ENCODE measurements at places on chromosomes 11 and 22. TPM values are rescaled to one million over a fixed set of nuclear protein-coding genes. Genes with fewer than 3 reads are reported as not detected.

- no peak overlapping the region for H3K4me3 ChIP-seq
- DNase-seq, result no peak
- no peak overlapping the region for H3K27ac ChIP-seq
- H3K27me3 ChIP-seq, result no peaks in the 10 kb centered on the region
- peaks cover 80% of the 10 kb centered on the region for H3K36me3 ChIP-seq
These were observed 7.6 kb downstream of the SDHAF2 start for GRCh38 chr11:61437496-61437895.

DNA sequence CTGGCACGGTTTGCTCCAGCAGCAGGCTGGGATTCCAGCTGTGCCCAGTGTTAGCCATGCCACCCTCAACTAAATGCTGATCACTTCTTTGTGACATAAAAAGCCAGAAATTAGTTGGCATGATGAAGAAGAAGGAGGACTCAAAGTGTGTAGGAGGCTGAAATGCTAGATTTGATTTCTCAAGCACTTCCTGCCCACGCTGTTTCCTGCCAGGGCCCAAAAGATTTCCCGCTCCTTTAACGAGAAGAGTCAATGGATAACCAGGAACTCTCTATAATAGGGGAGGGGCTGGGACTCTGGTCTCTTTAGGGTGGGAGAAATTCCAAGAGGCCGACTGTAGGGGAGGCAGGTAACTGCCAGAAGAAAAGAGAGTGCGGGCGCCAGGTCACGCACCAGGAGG, 26.4 kb downstream of the APOL3 start:
- no peak overlapping the region for H3K27ac ChIP-seq
- H3K27me3 ChIP-seq, result peaks cover 29% of the 10 kb centered on the region
- H3K36me3 ChIP-seq, result no peaks in the 10 kb centered on the region
- DNase-seq, result no peak

DNA sequence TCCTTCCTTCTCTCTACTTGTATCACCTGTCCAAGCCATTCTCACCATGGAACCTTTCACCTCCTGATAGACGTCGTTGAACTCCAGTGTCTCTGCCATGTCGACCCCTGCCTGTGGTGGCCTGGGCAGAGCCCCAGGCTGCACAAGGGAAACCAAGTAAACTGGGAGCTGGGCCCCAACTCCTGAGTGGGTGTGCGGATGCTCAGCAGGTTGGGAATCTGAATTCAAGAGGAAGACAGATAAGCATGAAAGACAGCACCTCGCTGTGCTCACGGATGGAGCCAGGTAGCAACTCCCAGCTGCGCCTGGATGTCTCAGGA, 709 bp downstream of the SSRP1 start:
- DNase-seq, result no peak
- H3K36me3 ChIP-seq, result peaks cover 48% of the 10 kb centered on the region
- H3K27ac ChIP-seq, result peak overlapping the region; percentile 86
- H3K4me3 ChIP-seq, result peak overlapping the region; percentile 92
- H3K27me3 ChIP-seq, result no peaks in the 10 kb centered on the region

GRCh38 chr22:25081409-25081824, 118.2 kb upstream of the CRYBB3 start:
- no peaks in the 10 kb centered on the region for H3K4me1 ChIP-seq
- H3K27ac ChIP-seq, result no peak overlapping the region
- no peak overlapping the region for H3K4me3 ChIP-seq
- H3K27me3 ChIP-seq, result no peaks in the 10 kb centered on the region

GRCh38 chr11:11706028-11706427, 84.2 kb upstream of the GALNT18 start:
- H3K36me3 ChIP-seq, result no peaks in the 10 kb centered on the region
- no peak overlapping the region for H3K4me3 ChIP-seq
- no peaks in the 10 kb centered on the region for H3K4me1 ChIP-seq
- no peak overlapping the region for H3K27ac ChIP-seq

DNA sequence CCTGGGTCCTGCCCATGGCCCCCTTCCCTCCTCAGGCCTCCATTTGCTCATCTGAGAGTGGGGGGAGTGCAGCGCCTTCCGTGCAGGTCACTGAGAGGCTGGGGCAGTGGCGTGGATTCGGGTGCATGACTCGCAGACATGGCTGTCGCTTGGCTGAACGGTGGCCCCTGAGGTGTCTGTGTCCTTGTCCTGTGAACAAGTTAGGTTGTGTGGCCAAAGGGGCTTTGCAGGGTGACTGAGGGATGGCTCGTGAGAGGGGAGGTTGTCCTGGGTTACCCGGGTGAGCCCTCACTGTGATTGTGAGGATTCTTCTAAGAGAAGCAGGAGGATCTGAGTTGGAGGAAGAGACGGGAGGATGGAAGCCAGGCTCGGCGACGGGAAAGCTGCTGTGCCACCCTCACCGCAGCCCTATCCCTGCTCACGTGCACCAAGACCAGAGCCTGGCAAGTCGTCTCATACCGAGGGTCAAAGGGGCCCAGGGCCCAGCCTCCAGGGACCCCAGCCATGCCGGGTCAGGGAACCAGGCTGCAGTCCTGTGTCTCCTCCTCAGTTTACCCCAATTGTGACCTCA, 79.1 kb downstream of the KCNQ1 start:
- DNase-seq, result no peak
- no peaks in the 10 kb centered on the region for H3K36me3 ChIP-seq
- H3K4me3 ChIP-seq, result no peak overlapping the region
- H3K4me1 ChIP-seq, result peaks cover 51% of the 10 kb centered on the region
- H3K27ac ChIP-seq, result no peak overlapping the region
- H3K27me3 ChIP-seq, result peaks cover 28% of the 10 kb centered on the region

- no peak overlapping the region for H3K27ac ChIP-seq
- no peak overlapping the region for H3K4me3 ChIP-seq
- no peaks in the 10 kb centered on the region for H3K36me3 ChIP-seq
- peaks cover 30% of the 10 kb centered on the region for H3K27me3 ChIP-seq
These were observed 49.2 kb downstream of the RPL27A start for GRCh38 chr11:8731647-8732323.

DNA sequence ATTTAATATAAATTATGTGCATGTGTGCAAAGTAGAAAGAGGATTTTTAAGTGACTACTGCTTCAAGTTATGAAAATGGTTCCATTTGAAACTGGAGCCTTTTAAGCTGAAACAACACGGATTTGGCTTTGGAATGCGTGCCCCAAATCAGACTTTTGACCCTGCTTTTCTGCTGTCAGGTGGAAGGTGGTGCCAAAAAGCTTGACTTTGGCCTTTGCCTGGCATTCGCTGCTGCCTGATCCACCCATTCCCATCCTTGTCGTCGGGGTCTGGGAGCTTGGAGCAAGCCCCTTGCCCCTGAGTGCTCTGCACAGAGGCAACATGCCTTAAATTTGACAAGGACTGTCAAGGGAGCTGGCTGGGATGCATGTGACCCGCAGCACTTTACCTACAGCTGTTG, 335.3 kb upstream of the SYN3 start:
- no peaks in the 10 kb centered on the region for H3K36me3 ChIP-seq
- no peaks in the 10 kb centered on the region for H3K4me1 ChIP-seq
- H3K27ac ChIP-seq, result no peak overlapping the region
- DNase-seq, result no peak
- H3K4me3 ChIP-seq, result no peak overlapping the region

- peak; percentile 94 for DNase-seq
- H3K36me3 ChIP-seq, result no peaks in the 10 kb centered on the region
- H3K27ac ChIP-seq, result peak overlapping the region; percentile 16
- H3K27me3 ChIP-seq, result no peaks in the 10 kb centered on the region
These were observed 449 bp upstream of the KREMEN1 start for GRCh38 chr22:29072193-29072978.

GRCh38 chr22:28123989-28124766, 205.1 kb upstream of the PITPNB start:
- no peak overlapping the region for H3K4me3 ChIP-seq
- H3K4me1 ChIP-seq, result no peaks in the 10 kb centered on the region
- H3K27me3 ChIP-seq, result no peaks in the 10 kb centered on the region

GRCh38 chr22:19204640-19205039, 26.1 kb upstream of the SLC25A1 start:
- H3K4me1 ChIP-seq, result peaks cover 24% of the 10 kb centered on the region
- DNase-seq, result no peak
- H3K27ac ChIP-seq, result no peak overlapping the region
- no peaks in the 10 kb centered on the region for H3K36me3 ChIP-seq
- no peak overlapping the region for H3K4me3 ChIP-seq

DNA sequence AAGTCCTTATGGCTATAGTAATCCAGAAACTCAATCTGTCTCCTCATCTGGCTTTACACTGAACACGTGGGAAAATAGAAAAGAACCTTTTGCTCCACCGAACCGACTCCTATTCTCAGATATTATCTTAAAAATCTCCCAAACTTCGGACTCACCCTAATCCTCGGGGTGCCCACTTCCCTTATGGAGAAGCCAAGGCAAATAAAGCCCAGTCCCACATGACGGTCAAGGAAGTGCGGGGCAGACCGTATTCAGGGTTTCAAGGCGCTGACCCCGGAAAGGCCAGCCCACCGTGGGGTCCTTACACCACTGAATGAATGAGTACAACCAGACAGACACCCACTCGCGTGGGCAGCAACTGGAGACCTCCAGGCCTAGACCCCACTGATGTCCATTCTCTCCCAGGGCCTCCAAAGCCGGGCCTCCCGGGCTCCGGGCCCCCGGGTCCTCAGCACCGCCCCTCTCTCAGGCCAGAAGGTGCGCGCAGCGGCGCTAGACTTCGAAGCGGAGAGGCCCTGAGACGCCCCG, 489 bp downstream of the NUP98 start:
- DNase-seq, result peak; percentile 66
- peaks cover 7% of the 10 kb centered on the region for H3K4me1 ChIP-seq
- no peaks in the 10 kb centered on the region for H3K27me3 ChIP-seq
- H3K4me3 ChIP-seq, result peak overlapping the region; percentile 86
- H3K36me3 ChIP-seq, result peaks cover 42% of the 10 kb centered on the region

DNA sequence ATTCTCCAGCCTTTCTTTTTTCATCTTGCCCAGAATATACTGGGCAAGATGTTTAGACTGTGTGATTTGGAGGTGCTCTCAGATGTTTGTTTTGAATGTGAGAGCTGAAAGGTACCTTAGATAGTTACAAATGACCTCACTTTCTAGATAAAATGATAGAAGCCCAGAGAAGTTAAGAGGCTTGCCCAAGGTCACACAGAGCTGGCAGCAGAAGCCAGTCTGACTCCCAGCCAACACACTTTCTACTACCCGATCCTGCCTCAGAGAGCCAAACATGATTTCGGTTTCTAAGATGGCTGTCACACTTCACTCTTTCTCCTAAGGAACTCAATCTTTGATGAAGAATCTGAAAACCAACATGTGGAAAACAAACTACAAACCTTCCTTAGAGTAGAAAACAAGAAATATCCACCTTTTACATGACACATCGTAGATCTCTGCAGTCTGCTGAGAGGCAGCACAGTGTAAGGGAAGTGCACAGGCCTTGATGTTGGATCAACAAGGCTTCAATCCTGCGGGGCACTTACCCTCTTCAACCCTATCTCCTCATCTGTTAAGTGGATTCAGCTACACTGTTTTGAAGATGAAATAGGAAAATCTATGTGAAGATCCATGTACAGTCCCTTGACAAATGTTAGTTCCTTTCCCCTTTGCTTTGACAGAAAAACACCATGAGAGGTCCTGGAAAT, 58.6 kb downstream of the SYTL2 start:
- H3K4me3 ChIP-seq, result no peak overlapping the region
- no peak overlapping the region for H3K27ac ChIP-seq
- DNase-seq, result no peak
- no peaks in the 10 kb centered on the region for H3K4me1 ChIP-seq
- no peaks in the 10 kb centered on the region for H3K27me3 ChIP-seq

GRCh38 chr11:10394229-10395101, 60.6 kb upstream of the AMPD3 start:
- H3K36me3 ChIP-seq, result no peaks in the 10 kb centered on the region
- H3K27me3 ChIP-seq, result peaks cover 37% of the 10 kb centered on the region
- H3K4me1 ChIP-seq, result no peaks in the 10 kb centered on the region
- H3K4me3 ChIP-seq, result no peak overlapping the region

GRCh38 chr22:34080433-34080832, 160.2 kb upstream of the LARGE1 start:
- no peaks in the 10 kb centered on the region for H3K36me3 ChIP-seq
- no peak overlapping the region for H3K27ac ChIP-seq
- no peaks in the 10 kb centered on the region for H3K4me1 ChIP-seq
- H3K4me3 ChIP-seq, result no peak overlapping the region

- H3K27ac ChIP-seq, result no peak overlapping the region
- no peaks in the 10 kb centered on the region for H3K4me1 ChIP-seq
- H3K27me3 ChIP-seq, result peaks cover 3% of the 10 kb centered on the region
- no peak overlapping the region for H3K4me3 ChIP-seq
These were observed 33.6 kb downstream of the GALNT18 start for GRCh38 chr11:11588243-11588642.

DNA sequence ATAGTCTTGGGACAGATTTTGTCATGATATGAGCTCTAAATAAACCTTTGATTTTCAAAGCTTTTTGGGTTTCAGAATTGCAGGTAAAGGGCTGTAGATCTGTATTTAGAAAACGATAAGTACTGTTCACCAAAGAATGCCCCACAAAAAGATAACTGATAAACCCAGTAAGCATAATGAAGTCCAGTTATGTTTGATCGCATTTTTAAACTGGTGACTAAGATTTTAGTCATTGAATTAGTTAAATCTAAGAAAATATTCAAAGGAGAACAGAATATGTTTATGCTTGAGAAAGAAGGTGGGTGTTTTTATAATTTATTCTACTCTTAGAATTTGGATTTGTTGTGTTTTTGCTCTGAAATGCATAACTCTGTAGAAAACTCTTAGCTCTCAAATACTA, 11.6 kb downstream of the DEPDC7 start:
- H3K4me1 ChIP-seq, result no peaks in the 10 kb centered on the region
- peaks cover 9% of the 10 kb centered on the region for H3K36me3 ChIP-seq
- no peak overlapping the region for H3K27ac ChIP-seq

DNA sequence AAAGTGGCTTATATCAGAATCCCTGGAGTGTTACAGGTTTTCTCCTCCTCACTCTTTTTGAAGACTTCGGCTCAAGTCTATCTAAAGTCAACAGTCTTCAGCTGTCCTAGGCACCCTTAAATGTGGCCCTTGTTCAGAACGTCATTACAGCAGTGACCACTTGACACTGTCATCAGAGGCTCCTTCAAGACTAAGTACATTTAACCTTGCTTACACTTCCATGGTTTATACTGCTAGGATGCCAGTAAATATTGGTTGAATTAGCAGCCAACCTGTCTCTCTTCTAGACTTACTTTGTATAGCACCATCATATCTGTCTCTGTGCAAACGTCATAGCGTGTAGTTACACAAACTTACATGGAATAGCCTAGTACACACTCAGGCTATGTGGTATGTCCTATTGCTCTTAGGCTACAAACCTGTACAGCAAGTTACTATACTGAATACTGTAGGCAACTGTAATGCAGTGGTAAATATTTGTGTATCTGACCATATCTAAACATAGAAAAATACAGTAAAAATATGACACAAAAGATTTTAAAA, 13.3 kb upstream of the C11orf91 start:
- H3K36me3 ChIP-seq, result peaks cover 87% of the 10 kb centered on the region
- peak overlapping the region; percentile 15 for H3K27ac ChIP-seq
- DNase-seq, result no peak
- H3K4me3 ChIP-seq, result no peak overlapping the region
- no peaks in the 10 kb centered on the region for H3K27me3 ChIP-seq

GRCh38 chr11:119403021-119403420, 20.0 kb downstream of the THY1 start:
- no peak for DNase-seq
- no peak overlapping the region for H3K27ac ChIP-seq
- no peak overlapping the region for H3K4me3 ChIP-seq
- no peaks in the 10 kb centered on the region for H3K36me3 ChIP-seq

Gene KCTD17
- total RNA-seq, result 0.67 TPM

Gene RASL10A
- 0.60 TPM for total RNA-seq

Gene CASP5
- total RNA-seq, result not detected

Gene ZNF408
- total RNA-seq, result 17.4 TPM

Gene ISX
- 0.07 TPM for total RNA-seq

Gene TMPRSS13
- 0.34 TPM for total RNA-seq

Gene APOA4
- total RNA-seq, result not detected

Gene OR8D1
- total RNA-seq, result not detected

Gene MIAT
- total RNA-seq, result 0.93 TPM

Gene RABL2B
- 4.5 TPM for total RNA-seq

Gene TIMM10B
- total RNA-seq, result 66.0 TPM

Gene ACTN3
- total RNA-seq, result not detected

Gene HBE1
- 2,119 TPM for total RNA-seq

Measured in K562 (cell line).